ENCODE measurements at places on chromosomes 11 and 22. TPM values are rescaled to one million over a fixed set of nuclear protein-coding genes. Genes with fewer than 3 reads are reported as not detected.

Gene PATE4
- not detected for total RNA-seq

GRCh38 chr22:48259991-48260670 is 1497.7 kb downstream of the TBC1D22A start:
- no peaks in the 10 kb centered on the region for H3K4me1 ChIP-seq
- no peaks in the 10 kb centered on the region for H3K36me3 ChIP-seq
- DNase-seq, result no peak
- H3K4me3 ChIP-seq, result no peak overlapping the region

DNA sequence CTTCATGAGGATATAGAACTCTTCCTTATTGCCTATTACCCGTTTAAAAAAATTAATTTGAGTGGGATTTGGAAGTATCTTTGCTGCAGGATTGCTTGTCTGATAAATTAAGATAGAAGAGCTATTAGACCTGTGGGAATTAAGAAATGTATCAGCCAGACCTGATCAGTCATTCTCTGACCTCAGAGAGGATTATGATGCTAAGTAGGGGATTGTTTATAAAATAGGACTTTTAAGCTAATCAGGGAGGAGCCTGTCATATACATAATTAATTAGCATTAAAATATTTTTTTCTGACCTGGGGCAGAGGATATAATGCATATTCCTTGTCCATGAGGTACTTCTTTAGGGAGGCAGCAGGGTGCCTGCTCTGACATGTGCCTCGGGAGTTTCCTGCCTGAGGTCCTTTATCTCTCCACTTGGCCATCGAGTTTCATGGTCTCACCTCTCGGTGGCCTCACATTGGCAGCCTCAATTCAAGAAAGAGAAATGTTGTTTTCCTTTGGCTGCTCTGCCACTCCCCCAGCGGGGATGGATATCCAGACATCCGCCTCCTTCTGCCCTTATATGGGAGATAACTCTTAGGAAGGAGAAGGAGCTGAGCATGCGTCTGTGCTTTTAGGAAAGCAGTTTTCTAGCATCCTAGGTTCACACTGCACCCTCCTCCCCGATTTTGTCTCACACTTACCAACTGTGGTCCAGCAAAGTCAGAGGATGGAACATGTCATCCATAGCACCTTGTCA is 41.1 kb downstream of the DIXDC1 start:
- peaks cover 6% of the 10 kb centered on the region for H3K27me3 ChIP-seq
- peaks cover 5% of the 10 kb centered on the region for H3K4me1 ChIP-seq
- no peak for DNase-seq
- H3K27ac ChIP-seq, result no peak overlapping the region
- H3K4me3 ChIP-seq, result no peak overlapping the region
- no peaks in the 10 kb centered on the region for H3K36me3 ChIP-seq

Gene RAB39A
- 0.11 TPM for total RNA-seq

DNA sequence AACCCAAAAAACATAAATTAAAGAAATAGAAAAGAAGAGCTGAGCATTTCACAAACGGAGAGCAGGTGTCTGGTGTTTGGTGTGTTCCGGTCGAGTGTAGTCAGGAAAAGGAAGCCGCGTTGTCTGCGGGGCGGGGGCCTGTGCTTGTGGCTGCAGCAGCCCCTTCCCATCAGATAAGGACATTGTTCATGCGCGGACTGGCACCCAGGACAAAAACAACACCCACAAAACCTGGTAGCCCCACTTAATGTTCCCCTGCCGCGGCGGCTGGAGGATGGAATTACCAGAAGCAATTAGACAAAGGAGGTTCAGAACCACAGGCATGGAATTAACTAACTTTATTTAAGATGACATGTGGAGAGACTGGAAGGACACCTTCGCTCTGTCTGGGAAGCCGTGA is 29.9 kb downstream of the KRTAP5-5 start:
- H3K27me3 ChIP-seq, result peaks cover 10% of the 10 kb centered on the region
- H3K4me3 ChIP-seq, result no peak overlapping the region
- H3K36me3 ChIP-seq, result no peaks in the 10 kb centered on the region
- H3K4me1 ChIP-seq, result peaks cover 10% of the 10 kb centered on the region

- no peak for DNase-seq
- no peaks in the 10 kb centered on the region for H3K4me1 ChIP-seq
- no peaks in the 10 kb centered on the region for H3K36me3 ChIP-seq
- H3K27me3 ChIP-seq, result no peaks in the 10 kb centered on the region
- H3K4me3 ChIP-seq, result no peak overlapping the region
Measured at GRCh38 chr11:1064167-1064566, 10.5 kb upstream of the MUC2 start.

- H3K4me1 ChIP-seq, result no peaks in the 10 kb centered on the region
- no peaks in the 10 kb centered on the region for H3K27me3 ChIP-seq
- no peaks in the 10 kb centered on the region for H3K36me3 ChIP-seq
- no peak overlapping the region for H3K4me3 ChIP-seq
- no peak for DNase-seq
Measured at GRCh38 chr11:68976095-68976494, 4.7 kb downstream of the MRGPRD start.

GRCh38 chr11:75388386-75389275 is 10.7 kb upstream of the RPS3 start:
- H3K36me3 ChIP-seq, result no peaks in the 10 kb centered on the region
- peak; percentile 39 for DNase-seq
- no peaks in the 10 kb centered on the region for H3K27me3 ChIP-seq
- H3K27ac ChIP-seq, result no peak overlapping the region
- no peak overlapping the region for H3K4me3 ChIP-seq
- peaks cover 19% of the 10 kb centered on the region for H3K4me1 ChIP-seq

- no peaks in the 10 kb centered on the region for H3K36me3 ChIP-seq
- no peak overlapping the region for H3K27ac ChIP-seq
- no peak overlapping the region for H3K4me3 ChIP-seq
- no peak for DNase-seq
- no peaks in the 10 kb centered on the region for H3K4me1 ChIP-seq
Measured at GRCh38 chr11:13850231-13851005, 112.1 kb upstream of the SPON1 start.

DNA sequence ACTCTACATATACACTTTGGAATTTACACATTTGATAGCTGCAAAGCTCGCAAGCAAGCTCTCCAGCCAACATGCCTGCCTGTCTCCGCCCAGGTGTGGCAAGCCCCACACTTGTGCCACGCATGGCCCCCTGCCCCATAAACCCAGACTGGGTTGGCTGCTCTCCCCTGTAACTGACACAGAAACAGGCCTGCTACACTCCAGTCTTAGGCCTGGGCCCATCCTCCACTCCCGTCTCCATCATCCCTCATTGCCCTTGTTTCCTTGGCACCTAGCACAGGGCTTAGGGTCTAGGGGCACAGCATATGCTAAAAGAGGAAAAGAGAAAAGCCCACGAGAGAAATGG is 41.4 kb downstream of the PACSIN2 start:
- no peak for DNase-seq

Gene MMP13
- not detected for total RNA-seq

Data from CD8-positive, alpha-beta memory T cell (primary cell).